ENCODE measurements at places on chromosomes 11 and 22.

DNA sequence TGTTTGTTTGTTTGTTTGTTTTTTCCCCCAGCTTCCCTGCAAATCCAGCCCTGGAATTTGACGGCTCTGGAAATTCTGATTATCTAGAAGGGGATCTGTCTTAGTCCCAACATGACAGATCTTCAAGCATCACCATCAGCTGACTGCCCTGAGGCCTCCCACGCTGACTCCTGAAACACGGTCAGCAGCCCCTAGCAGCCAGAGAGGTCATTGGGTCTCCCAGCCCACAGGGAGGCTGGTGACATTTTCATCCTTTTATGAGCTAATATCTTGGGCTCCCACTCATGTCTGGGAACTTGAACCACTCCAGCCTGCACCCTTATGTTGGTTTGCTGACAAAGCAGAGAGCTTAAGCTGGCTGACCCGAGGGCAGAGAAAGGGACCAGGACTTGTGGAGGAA, 66.0 kb upstream of the TIMP3 start:
- no peak for DNase-seq

GRCh38 chr11:60765355-60765754, 8.7 kb downstream of the MS4A15 start:
- no peak for DNase-seq

GRCh38 chr11:47415949-47416472, 7.6 kb downstream of the SLC39A13 start:
- DNase-seq, result no peak

DNA sequence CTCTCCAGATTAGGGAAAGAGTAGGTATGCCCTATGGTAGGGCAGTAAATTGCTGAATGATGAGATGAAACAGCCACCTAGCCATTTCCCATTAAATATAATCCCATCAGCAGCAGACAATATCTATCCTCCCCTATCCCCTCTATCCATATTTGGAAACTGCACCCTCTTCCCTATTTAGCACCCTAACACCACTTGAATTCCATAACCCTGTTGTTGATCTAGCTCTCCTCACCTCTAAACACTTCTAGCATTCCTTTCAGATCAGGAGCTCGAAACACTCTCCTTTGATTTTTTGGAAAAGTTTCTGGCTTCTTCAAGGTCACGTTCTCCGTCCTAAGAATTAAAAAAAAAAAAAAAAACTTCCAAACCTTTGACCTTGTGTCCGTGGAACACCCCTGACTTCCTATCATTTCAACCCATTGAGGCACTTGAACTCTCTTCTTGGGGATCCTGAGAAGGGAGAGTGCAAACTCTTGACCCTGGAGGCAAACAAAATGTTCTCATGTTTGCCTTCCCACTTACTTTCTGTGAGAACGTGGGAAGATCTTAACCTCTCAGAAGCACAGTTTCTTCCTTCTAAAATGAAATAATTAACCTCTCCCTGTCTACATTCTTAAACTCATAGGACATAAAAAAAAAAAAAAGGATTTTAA, 19.0 kb downstream of the TRIM5 start:
- DNase-seq, result no peak

All from NCI-H1436 (cell line).